ENCODE measurements at places on chromosomes 7 and 10.

GRCh38 chr7:867001-867405, 9.4 kb upstream of the GET4 start:
- no peak overlapping the region for H3K4me3 ChIP-seq
- no peaks in the 10 kb centered on the region for H3K27me3 ChIP-seq
- H3K4me1 ChIP-seq, result no peaks in the 10 kb centered on the region
- H3K36me3 ChIP-seq, result peaks cover 86% of the 10 kb centered on the region
- no peak overlapping the region for H3K27ac ChIP-seq

DNA sequence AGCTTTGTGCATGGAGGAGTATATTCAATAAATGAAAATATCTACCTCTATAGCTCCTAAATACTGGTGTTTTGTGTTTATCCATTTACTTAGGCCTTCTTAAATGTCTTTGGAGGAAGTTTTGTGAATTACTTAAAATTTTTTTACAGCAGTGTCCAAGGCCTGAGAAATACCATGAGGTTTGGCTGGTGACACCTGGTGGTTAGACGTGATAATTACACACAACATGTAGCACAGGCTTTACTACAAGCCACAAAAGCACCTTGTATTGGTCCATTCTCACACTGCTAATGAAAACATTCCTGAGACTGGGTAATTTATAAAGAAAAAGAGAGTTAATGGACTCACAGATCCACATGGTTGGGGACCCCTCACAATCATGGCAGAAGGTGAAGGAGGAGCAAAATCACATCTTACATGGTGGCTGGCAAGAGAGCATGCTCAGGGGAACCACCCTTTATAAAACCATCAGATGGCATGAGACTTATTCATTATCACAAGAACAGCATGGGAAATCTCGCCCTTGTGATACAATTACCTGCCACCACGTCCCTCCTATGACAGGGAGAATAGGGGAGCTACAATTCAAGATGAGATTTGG, 20.6 kb downstream of the HYAL4 start:
- no peaks in the 10 kb centered on the region for H3K27me3 ChIP-seq
- H3K36me3 ChIP-seq, result no peaks in the 10 kb centered on the region
- DNase-seq, result peak; percentile 47
- H3K27ac ChIP-seq, result no peak overlapping the region

- H3K36me3 ChIP-seq, result no peaks in the 10 kb centered on the region
- no peak overlapping the region for H3K4me3 ChIP-seq
- peaks cover 46% of the 10 kb centered on the region for H3K27me3 ChIP-seq
- H3K27ac ChIP-seq, result no peak overlapping the region
- H3K4me1 ChIP-seq, result no peaks in the 10 kb centered on the region
- DNase-seq, result no peak
Observed at GRCh38 chr10:70896551-70896950, 8.2 kb upstream of the PCBD1 start.

- DNase-seq, result no peak
- no peaks in the 10 kb centered on the region for H3K36me3 ChIP-seq
- no peaks in the 10 kb centered on the region for H3K4me1 ChIP-seq
Observed at GRCh38 chr10:60541451-60541850, 151.8 kb upstream of the ANK3 start.

- H3K4me1 ChIP-seq, result no peaks in the 10 kb centered on the region
- DNase-seq, result no peak
- no peak overlapping the region for H3K4me3 ChIP-seq
- H3K36me3 ChIP-seq, result no peaks in the 10 kb centered on the region
Observed at GRCh38 chr10:132899054-132899750, 43.2 kb downstream of the CFAP46 start.

- H3K27ac ChIP-seq, result no peak overlapping the region
- H3K4me3 ChIP-seq, result no peak overlapping the region
- H3K27me3 ChIP-seq, result peaks cover 2% of the 10 kb centered on the region
- H3K36me3 ChIP-seq, result no peaks in the 10 kb centered on the region
- no peak for DNase-seq
Observed at GRCh38 chr7:157475095-157475494, 138.3 kb downstream of the DNAJB6 start.

DNA sequence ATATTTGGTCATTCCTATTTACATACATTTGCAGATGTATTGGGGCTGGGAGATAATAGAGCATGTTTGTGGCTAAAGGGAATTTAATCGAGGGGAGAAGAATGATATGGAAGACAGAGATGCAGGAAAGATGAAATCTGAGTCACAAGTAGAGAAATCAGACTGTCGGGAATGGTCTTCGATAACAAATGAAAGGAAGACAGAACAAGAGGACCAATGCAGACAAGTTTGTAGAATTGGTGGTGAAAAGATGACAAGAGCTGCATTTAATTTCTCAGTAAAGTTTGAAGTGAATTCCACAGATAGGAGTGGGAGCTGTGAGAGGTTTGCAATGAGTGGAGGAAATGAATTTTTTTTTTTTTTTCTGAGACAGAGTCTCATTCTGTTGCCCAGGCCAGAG, 60.0 kb downstream of the BRAF start:
- H3K27ac ChIP-seq, result no peak overlapping the region
- H3K4me3 ChIP-seq, result no peak overlapping the region
- H3K36me3 ChIP-seq, result peaks cover 5% of the 10 kb centered on the region
- H3K27me3 ChIP-seq, result no peaks in the 10 kb centered on the region

DNA sequence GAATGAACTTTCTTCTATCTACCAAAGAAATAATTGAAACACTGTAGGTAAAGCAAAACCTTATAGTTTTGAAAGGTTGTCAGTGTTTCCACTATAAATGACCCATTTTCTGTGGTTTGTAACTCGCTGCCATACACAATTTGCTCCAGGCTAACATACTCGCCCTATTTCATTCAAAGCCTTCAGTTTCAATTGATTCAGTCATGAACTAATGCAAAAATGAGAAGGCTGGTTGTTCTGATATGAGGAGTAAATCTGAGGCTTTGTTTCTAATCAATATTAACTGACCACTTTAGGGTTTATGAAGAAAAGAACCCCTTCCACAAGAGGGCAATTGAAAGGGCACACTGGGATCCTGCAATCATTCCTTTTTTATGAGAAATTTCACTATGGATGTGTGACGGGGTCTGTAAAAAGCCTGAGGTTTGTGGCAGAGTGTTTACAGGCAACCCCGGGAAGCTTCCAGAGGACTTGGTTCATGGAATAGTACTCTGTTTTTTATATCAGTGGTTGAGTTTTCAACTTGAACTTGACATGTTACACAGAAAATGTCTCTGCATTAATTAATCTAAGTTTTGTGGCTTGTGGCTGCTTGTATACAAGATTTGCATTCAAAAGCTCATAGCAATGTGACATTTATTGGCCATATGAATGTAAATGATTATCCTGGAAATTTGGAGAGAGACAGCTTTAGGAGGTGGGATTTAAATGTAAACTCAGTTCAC, 133.2 kb downstream of the NRP1 start:
- no peaks in the 10 kb centered on the region for H3K4me1 ChIP-seq
- no peak overlapping the region for H3K27ac ChIP-seq
- no peaks in the 10 kb centered on the region for H3K27me3 ChIP-seq
- DNase-seq, result no peak
- H3K36me3 ChIP-seq, result peaks cover 93% of the 10 kb centered on the region
- no peak overlapping the region for H3K4me3 ChIP-seq

DNA sequence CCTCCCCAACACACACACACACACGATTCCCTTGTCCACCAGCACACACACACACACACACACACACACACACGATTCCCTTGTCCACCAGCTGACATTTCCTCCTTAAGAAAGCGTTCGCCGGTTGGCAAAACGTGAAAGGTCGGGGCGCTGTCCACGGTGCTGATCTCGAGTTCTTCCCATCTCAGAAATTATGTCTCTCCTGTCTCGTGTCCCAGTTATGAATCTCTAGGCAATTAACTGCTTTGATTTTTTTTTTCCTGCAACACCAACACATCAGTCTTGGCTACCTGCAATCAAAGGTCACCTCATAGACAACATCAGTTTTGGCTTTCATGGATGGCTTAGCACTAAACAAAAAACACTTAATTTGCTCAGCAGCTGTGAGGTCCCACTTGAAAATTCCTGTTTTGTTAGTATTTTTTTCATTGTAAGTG, 1.9 kb downstream of the INA start:
- H3K27ac ChIP-seq, result no peak overlapping the region
- H3K36me3 ChIP-seq, result no peaks in the 10 kb centered on the region
- peaks cover 23% of the 10 kb centered on the region for H3K4me1 ChIP-seq

DNA sequence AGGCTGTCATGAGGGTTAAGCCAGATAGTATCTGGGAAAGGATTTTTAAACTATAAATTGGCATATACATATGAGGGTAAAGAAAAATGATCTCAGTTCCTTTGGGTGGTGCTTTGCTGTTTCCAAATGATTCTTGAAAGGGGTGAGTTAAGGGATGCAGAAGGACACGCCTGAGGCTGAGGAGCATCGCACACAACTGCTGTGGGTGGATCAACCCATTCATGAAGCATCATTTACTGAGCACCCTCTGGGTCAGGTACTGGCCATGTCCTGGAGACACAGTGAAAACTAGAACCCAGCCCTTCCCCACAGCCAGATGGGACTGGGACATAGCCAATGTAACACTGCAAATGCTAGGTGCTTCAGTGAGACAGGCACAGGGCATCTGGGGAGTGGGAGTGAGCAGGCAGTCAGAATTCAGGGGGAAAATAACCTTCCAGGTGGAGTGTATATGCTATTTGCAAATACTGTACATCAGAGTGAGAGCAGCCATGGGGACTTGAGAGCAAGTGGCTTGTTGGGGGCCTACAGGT, 112.1 kb downstream of the WDFY4 start:
- DNase-seq, result no peak
- no peaks in the 10 kb centered on the region for H3K4me1 ChIP-seq

DNA sequence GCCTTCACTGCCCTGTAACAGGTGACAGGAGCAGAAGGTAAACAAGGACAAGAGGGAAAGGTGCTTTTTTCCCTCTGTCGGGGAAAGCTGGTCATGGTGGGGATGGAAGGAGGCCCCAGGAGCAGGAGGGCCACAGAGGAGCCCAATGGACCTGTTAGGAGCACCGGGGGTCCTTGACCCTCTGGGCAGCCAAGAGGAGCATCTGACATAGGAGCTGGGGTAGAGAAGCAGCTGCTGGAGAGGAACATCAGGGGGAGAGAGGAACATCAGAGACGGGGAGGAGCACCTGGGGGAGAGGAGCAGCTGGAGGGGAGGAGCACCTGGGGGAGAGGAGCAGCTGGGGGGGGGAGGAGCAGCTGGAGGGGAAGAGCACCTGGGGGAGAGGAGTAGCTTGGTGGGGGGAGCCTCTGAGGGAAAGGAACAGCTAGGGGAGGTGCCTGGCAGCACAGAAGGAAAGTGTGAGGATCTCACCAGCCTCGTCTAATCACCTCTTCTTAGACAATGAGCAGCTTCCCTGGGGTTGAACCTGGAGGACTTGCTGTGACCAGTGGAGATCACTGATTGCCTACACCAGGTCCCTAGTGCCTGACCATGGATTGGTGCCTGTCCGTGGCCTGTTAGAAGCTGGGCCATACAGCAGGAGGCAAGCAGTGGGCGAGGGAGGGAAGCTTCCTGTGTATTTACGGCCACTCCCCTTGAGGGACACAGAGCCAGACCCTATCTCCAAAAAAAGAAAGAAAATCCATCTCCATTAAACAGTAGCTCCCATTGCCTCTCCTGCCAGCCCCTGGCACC, 37.6 kb downstream of the JAKMIP3 start:
- no peaks in the 10 kb centered on the region for H3K27me3 ChIP-seq
- H3K36me3 ChIP-seq, result no peaks in the 10 kb centered on the region
- H3K4me1 ChIP-seq, result no peaks in the 10 kb centered on the region
- no peak overlapping the region for H3K4me3 ChIP-seq

GRCh38 chr7:28996836-28997235, 38.7 kb upstream of the TRIL start:
- no peaks in the 10 kb centered on the region for H3K27me3 ChIP-seq
- no peaks in the 10 kb centered on the region for H3K36me3 ChIP-seq
- H3K4me1 ChIP-seq, result peaks cover 12% of the 10 kb centered on the region

- DNase-seq, result no peak
- no peak overlapping the region for H3K4me3 ChIP-seq
- H3K27ac ChIP-seq, result no peak overlapping the region
- no peaks in the 10 kb centered on the region for H3K4me1 ChIP-seq
- no peaks in the 10 kb centered on the region for H3K27me3 ChIP-seq
Observed at GRCh38 chr7:99293650-99294049, 21.0 kb downstream of the MYH16 start.

- no peaks in the 10 kb centered on the region for H3K36me3 ChIP-seq
- no peak overlapping the region for H3K4me3 ChIP-seq
- H3K27me3 ChIP-seq, result no peaks in the 10 kb centered on the region
Observed at GRCh38 chr7:108076156-108076555, 54.0 kb downstream of the LAMB4 start.

- H3K4me3 ChIP-seq, result no peak overlapping the region
- no peaks in the 10 kb centered on the region for H3K4me1 ChIP-seq
- peaks cover 42% of the 10 kb centered on the region for H3K36me3 ChIP-seq
- H3K27ac ChIP-seq, result no peak overlapping the region
- DNase-seq, result no peak
- H3K27me3 ChIP-seq, result no peaks in the 10 kb centered on the region
Observed at GRCh38 chr10:100148353-100149211, 37.2 kb downstream of the ERLIN1 start.

DNA sequence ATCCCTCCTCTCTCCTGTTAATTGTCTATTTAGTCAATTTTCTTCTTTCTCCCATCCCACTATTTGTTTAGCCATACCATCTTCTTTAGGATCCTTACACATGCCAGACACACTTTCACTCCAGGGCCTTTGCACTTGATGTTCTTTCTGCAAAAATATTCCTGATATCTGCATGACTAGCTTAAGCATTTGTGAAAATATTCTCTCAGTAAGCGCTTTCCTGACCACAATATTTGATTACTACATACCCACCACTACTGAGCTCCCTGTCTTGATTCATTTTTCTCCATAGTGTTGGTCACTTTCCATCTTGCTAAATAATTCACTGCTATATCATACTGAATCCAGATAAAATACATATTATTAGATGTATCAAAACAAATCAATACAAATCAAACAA, 75.1 kb downstream of the SEMA3D start:
- H3K27me3 ChIP-seq, result no peaks in the 10 kb centered on the region
- H3K27ac ChIP-seq, result no peak overlapping the region
- H3K36me3 ChIP-seq, result no peaks in the 10 kb centered on the region
- no peaks in the 10 kb centered on the region for H3K4me1 ChIP-seq
- no peak for DNase-seq

DNA sequence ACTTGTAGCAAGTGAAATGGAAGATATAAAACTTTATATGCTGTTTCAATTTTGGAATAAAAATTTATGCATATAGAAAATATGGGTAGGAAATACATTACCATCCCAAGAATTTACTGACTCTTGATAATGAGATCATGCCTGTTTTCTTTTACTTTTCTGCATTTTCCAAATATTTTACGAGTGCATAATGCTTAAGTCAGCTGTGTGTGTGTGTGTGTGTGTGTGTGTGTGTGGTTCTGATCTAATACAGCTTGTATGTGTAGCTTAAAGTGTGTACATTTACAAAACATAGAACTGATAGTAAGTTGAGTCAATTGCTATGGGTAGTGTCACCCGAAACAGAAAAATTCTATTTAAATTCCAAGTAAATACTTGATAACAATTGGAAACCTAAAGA, 315.9 kb upstream of the LRRN3 start:
- H3K4me3 ChIP-seq, result no peak overlapping the region
- no peaks in the 10 kb centered on the region for H3K27me3 ChIP-seq
- no peak overlapping the region for H3K27ac ChIP-seq
- no peak for DNase-seq
- no peaks in the 10 kb centered on the region for H3K36me3 ChIP-seq
